Activated naive CD8-positive, alpha-beta T cell treated with anti-CD3 and anti-CD28 coated beads, Interleukin-2, amount 10 ng/mL, durations not matched to agents 7 days and 5 days (primary cell): ENCODE measurements at places on chromosomes 7 and 10. TPM values are rescaled to one million over a fixed set of nuclear protein-coding genes. Genes with fewer than 3 reads are reported as not detected.

DNA sequence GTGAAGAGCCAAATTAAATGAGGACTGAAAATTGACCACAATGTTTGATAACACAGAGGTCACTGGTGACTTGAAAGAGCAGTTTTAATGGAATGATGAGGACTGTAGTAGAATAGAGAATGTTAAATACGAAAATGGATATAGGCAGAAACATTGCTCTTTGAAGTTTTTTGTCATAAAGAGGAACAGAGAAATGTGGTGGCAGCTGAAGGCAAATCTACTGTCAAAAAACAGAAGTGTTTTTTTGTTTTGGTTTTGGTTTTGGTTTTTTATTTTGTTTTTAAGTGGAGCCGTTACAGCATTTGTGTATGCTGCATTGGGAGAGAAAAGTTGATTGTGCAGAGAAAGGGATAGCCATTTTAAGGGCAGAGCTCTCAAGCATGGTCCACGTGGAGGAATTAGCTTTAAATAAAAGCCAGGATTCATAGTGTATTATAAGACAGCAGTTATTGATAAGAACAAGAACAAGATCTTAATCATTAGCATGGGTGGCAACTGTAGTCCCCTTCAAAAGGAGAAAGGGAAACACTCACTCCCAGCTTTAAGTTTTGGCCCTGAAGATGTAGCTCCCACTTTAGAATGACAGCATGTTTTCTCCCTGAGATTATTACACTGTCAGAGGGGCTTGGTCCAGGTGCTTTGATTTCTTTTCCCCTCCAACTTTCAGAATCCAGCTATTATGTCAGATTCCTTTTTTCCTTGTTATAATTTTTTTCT is 156.7 kb upstream of the BET1 start:
- DNase-seq = no peak

- DNase-seq = no peak
Observed at GRCh38 chr7:55520426-55521140, 51.7 kb downstream of the VOPP1 start.

Gene LRRD1
- not detected for total RNA-seq

GRCh38 chr10:88608052-88608732 is 21.6 kb downstream of the LIPJ start:
- no peak for DNase-seq

Gene MMP21
- 0.25 TPM for total RNA-seq
